ENCODE measurements at places on chromosomes 3 and 15.

DNA sequence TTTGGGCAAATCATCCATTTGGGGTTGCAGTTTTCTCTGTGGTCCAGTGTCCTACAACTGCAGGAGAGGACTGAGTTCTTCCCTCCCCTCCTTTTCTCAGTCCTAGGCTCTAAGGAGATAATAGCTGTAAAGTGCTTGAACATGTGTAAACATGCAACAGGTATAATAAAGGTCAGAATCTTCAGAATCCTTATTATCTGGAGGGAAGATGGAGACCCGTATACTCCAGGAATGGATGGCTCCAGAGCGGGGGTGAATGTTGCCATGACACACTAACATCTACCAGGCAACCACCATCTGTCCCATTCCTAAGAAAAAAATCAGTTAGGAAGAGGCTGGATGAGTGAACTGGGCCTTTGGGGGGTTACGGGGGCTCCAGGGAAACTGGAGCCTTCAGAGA, 39.7 kb upstream of the GLCE start:
- DNase-seq, result no peak

- no peak for DNase-seq
These were observed 21.6 kb upstream of the SLITRK3 start for GRCh38 chr3:165217739-165218138.

GRCh38 chr3:50338965-50339364, 1.7 kb downstream of the RASSF1 start:
- DNase-seq, result no peak

- DNase-seq, result no peak
These were observed 100.6 kb upstream of the BCL6 start for GRCh38 chr3:187845826-187846225.

- DNase-seq, result no peak
These were observed 15.0 kb upstream of the TBL1XR1 start for GRCh38 chr3:177212278-177212610.

- DNase-seq, result peak; percentile 83
These were observed 70.7 kb downstream of the RPLP1 start for GRCh38 chr15:69523010-69524001.

- no peak for DNase-seq
These were observed 11.7 kb upstream of the PDCD6IP start for GRCh38 chr3:33786565-33787327.

DNA sequence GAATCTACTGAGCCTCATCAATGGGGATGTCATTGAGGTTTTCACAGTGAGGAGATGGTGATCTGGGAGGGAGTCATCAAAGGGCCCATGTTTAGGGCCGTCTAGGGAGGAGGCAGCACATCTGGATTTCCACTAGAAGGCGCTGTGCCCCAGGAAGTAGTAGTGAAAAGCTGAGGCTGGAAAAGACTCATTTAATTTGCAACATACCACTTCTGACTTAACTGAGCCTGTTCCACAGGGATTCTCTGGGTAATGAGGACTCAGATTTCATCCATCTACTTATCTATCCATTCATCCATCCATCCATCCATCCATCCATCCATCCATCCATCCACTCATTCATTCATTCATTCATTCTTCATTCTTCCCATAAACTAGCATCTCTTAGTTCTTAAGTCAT, 17.4 kb upstream of the SHF start:
- DNase-seq, result peak; percentile 80

DNA sequence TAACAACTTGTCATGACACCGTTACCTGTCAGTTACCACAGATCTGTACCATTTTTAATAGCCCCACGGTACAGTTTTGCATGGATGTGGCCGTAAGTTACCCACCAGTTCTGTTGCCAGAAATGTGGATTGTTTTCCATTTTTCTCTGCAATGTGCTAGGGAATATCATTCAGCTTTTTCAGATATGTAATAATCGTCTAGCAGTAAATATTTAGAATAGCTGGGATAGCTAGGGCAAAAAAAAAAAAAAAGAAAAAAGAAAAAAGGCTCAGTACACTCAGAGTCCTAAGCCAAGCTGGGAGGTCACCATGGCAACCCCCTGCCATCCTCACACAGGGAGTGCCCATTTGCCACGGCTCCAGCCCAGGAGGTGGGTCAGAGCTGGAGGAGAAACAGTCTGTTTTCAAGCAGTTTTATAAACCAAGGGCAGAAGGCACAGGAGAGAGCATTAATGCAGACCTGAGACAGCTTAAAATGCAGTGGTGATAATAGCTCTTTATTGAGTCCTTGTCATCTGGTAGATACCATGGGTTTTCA, 25.2 kb downstream of the PAQR5 start:
- DNase-seq, result no peak

DNA sequence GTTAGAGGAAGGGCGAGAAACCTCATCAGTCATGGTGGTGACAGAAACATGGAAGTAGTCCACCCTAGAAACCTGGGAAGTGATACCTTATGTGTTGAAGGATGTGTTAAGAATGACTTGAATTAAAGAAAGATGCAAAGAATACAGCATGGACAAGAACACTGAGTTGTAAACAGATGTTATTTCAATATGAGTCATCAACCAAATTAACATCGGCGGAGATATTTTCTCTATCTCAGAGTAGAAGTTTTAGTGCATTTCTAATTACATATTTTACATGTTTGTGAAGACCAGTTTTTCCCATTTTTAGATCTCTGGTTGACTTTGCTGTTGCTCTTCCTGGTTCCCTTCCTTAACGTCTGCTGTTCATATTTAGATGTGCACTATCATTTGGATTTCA, 268.8 kb upstream of the TBL1XR1 start:
- no peak for DNase-seq

GRCh38 chr3:151107701-151108100, 22.2 kb downstream of the MED12L start:
- no peak for DNase-seq

DNA sequence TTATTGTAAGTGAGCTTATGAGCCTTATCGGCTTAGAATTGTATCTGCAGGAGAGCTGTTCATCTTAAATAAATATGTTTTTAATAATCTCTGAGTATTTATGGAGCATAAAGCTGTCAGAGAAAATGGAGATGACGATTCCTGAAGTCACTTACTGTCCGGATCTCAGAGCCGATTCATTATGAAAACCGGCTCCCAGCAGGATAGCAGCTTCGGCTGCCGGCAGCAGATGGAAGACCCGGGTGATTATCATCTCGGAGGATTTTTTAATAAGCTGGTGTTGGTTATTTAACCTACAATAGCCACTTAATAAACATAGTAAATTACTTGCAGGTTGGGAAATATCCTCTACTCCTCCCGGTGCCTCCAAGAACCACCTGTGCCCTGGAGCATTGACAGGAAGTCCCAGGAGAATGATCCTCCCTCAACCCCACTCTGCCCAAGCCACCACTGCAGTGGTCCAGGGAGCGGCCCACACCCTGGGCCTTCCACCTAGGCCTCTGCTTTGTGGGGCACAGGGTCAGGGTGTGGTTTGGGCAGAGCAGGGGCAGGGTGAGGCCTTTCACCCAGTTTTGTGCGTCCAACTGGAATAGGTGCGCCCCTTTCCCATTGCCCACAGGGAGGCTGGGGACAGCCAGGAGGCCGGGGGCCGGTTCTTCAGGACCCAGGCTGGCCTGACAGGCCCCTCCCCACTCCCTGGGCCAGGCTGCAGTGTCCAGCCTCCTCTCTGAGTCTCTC, 42.2 kb upstream of the PRR23E start:
- no peak for DNase-seq

GRCh38 chr3:129460155-129460554, 20.1 kb downstream of the IFT122 start:
- DNase-seq, result no peak

GRCh38 chr3:71780430-71780829, 4.5 kb downstream of the PROK2 start:
- DNase-seq, result no peak

DNA sequence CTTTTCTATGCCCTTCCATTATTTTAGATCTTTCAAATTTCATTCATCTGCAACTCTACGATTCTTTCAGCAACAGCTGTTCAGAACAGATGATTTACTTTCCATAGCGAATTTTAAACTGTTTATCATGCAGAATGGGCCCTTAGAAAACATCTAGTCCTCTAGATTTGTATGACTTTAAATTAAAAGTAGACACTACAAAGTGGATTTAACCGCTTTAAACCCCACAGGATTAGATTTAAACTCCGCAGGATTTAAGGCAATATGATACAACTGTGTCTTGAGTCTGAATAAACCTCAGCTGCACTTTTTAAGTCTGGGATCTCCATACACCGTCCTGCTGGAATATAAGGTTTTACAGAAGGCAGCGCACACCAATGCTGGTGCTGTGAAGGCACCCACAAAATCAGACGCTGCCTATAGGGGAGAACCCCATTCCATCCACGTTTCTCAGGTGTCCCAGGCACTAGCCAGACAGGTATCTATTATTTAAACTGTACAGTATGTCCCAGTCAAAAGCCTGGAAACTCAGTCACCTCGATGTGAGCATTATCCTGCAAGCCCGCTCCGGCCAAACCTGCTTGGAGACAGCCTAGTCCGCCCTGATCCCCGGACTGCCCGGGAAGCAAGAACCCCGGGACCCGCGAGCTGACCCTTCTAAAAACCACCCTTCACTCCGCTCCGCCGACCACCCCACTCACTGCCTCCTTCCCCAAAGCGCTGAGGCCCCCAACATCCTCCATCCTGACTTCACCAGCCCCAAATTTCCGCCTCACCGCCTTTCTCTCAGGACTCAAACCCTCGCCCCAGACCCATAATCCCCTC, 768 bp downstream of the ANO10 start:
- DNase-seq, result no peak

DNA sequence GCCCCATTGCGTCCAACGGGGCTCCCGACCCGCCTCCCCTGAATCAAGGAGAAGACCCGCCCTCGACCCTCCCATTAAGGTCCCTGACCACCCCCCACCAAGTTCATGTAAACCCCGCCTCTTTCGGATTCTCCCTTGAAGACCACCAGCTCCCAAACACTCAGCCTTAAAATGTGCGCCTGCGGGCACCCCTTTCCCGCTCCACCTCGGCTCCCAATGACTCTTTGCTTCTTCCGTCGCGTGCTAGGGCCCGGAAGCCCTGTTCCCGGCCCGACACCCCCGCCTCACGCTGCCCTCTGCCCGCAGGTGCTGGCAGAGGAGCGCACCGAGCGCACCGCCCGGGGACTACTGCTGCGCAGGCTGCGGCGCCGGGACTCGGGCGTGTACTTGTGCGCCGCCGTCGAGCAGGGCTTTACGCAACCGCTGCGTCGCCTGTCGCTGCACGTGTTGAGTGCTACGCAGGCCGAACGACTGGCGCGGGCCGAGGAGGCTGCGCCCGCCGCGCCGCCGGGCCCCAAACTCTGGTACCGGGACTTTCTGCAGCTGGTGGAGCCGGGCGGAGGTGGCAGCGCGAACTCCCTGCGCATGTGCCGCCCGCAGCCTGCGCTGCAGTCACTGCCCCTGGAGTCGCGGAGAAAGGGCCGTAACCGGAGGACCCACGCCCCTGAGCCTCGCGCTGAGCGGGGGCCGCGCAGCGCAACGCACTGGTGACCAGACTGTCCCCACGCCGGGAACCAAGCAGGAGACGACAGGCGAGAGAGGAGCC, 2.7 kb upstream of the LSMEM2 start:
- no peak for DNase-seq

DNA sequence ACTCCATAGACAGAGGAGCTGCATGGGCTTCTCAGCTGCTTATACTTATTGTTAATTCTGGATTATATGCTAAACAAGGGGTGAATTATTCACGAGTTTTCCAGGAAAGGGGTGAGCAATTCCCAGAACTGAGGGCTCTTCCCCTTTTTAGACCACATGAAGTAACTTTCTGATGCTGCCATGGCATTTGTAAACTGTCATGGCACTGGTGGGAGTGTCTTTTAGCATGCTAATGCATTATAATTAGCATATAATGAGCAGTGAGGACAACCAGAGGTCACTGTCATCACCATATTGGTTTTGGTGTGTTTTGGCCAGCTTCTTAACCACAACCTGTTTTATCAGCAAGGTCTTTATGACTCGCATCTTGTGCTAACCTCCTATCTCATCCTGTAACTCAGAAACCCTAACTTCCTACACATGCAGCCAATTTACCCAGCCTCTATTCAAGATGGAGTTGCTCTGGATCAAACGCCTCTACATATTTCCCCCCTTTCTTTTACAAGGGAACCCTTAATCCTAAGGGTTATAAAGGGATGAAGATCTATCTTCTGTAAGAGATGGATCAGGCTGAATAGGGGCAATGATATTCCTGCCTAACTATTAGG, 12.1 kb upstream of the DMXL2 start:
- no peak for DNase-seq

DNA sequence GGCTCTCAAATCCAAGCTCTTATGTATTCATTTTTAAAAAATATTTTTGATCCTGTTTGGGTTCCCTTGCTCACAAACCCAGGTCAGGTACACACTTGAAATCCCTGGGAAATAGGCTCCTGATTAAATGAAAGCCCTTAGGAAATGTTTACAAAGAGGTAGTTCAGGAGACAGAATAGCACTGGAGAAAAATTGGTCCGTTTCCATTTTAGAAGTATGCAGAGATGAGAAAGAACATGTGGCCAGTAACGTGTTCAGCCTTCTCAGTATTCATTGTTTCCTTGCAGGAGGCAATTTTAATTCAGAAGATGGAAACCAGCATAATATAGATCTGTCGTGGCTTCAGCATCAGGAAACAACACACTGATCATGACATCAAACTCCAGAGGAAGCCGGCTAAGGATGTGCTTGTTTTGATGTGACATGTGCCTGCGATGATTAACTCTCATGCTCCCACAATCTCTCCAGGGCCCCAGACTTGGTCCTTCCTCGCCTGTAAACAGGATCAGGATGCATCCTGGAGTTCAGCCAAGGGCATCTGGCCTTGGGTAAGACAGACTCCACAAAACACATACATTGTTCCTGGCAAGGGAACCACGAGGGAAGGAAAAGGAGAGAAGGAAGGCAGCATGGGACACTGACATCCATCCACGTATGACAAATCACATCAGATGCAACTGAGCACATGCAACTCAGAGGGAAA, 350.5 kb upstream of the THBS1 start:
- peak; percentile 8 for DNase-seq

DNA sequence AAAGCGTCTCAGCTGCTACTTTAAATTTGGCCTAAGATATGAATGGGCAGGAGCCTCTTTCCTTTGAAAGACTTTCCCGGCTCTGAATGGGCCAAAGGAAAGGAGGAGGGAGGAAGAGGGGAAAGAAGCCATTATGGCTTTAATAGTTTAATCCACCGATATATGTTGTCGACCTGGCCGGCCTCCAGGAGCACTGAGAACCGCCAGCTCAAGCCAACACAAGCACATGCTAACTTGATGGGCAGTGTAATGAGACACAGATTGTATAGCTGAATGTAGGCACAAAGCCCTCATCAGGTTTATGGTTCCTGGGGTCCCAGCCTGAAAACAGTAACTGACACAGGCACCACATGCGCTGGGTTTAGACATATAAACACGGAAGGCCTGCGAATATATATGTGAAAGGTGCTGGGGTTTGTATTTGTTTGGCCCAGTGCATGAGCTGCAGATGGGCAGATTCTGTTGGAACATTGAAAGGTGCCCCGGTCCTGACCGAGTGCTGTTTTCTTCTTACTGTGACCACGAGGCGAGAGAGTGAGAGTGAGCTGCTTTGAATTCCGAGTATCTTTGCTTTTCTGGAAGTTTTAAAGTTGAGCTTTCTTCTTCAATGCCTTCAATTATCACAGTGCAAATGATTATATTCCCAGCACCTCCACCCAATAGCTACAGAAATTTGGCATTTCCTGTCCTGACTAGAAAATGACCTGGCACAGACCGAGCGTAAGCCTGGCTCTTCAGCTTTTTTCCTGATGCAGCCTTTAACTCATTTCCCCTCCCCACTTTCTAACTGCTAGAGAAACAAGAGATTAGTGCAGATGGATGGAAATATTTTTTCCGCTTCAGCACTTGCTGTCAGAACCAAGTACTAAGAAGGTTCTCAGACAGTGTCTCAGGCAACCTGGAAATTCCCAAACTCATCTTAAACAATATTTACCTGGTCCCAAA, 267.3 kb downstream of the RORA start:
- DNase-seq, result peak; percentile 21

- no peak for DNase-seq
These were observed 270.3 kb upstream of the RORA start for GRCh38 chr15:61499376-61499775.

Measured in NCI-H2081 (cell line).